Choroid plexus epithelial cell (primary cell): ENCODE measurements at places on chromosomes 3 and 15.

DNA sequence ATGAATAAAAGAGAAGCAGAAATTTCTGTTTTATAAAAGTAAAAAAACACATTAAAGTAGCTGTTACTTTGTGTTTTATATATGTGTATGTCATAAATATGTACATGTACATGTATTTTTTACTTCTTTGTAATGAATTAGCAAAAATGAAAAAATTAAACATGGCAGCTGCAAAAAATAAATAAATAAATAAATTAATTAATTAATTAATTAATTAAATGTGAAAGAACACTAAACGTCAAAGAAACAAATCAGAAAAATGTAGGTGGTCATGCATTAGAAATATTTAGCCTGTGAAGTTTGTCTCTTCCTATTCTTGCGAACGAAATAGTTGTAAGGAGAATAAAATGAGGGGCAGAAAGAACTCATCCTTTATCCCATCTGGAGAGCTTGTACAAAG is 357.0 kb downstream of the ZIC4 start:
- DNase-seq: no peak

- no peak for DNase-seq
Measured at GRCh38 chr3:177249203-177249602, 51.9 kb upstream of the TBL1XR1 start.

- DNase-seq: no peak
Measured at GRCh38 chr3:45793482-45794176, 2.7 kb downstream of the SLC6A20 start.

- DNase-seq: no peak
Measured at GRCh38 chr3:106813742-106814141, 563.5 kb upstream of the CCDC54 start.

GRCh38 chr3:179682426-179683080 is 29.7 kb downstream of the USP13 start:
- no peak for DNase-seq

GRCh38 chr3:13878281-13879101 is 1.4 kb downstream of the WNT7A start:
- no peak for DNase-seq
